HepG2 (cell line): ENCODE measurements at places on chromosomes 2 and 18. TPM values are rescaled to one million over a fixed set of nuclear protein-coding genes. Genes with fewer than 3 reads are reported as not detected.

The PSMD1 gene
- 191 and 287 TPM in 2 replicates for total RNA-seq

The LYG1 gene
- total RNA-seq, result 0.49 and 1.00 TPM in 2 replicates

GRCh38 chr2:217383620-217384019 is 523.8 kb upstream of the TNP1 start:
- DNase-seq, result no peak

- no peak for DNase-seq
These were observed 240.3 kb downstream of the ZNF521 start for GRCh38 chr18:25111377-25112288.

DNA sequence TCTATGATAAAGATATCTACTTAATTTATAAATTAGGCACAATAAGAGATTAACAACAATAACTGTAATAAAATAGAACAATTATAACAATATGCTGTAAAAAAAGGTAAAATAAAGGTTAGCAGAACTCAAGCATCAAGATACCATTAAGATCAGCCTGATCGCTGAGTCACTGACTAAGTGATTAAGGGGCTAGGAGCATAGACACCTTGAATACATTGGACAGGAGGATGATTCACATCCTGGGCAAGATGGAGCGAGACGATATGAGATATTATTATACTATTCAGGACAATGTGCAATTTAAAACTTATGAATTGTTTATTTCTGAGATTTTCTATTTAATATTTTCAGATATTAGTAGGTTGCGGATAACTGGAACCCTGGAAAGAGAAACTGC is 1277.8 kb upstream of the ZEB2 start:
- DNase-seq, result no peak

The KLHL41 gene
- 0.27 and 0.31 TPM in 2 replicates for total RNA-seq

- no peak for DNase-seq
These were observed at the start of gene CXCR1 for GRCh38 chr2:218166791-218167190. CXCR1 (minus strand) TSS chr2:218166962; CDS start chr2:218165211, 1,751 bp downstream.

- peak; percentile 15 for DNase-seq
These were observed at the start of gene LRP2 for GRCh38 chr2:169362118-169362893. LRP2 (minus strand) TSS chr2:169362534; CDS start chr2:169362399, 135 bp downstream.

The RTKN gene
- total RNA-seq, result 107 and 159 TPM in 2 replicates

GRCh38 chr2:216436383-216436782 is 24.1 kb downstream of the SMARCAL1 start:
- no peak for DNase-seq

DNA sequence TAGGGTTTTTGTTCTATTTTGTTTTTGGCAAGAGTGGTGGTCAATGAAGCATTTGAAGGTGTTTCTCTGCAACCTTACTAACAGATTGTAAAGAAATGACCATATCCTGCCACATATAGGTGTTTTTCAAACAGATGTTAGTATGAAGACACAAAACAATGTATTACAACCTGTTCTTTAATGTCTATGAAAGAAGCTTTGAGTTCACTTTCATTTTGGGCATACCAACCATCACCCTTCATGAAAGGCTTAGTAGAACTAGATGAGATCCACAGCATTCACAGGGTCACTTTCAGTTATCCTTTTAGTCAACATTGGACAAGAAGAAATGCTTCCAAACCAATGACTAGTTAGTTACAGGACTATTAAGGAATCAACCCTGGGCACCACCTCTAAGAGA is 95.1 kb downstream of the EHBP1 start:
- no peak for DNase-seq

The POTEC gene
- total RNA-seq, result not detected in 2 replicates

The CDH2 gene
- 14.6 and 18.6 TPM in 2 replicates for total RNA-seq

The ANKRD29 gene
- not detected in 2 replicates for total RNA-seq

GRCh38 chr2:102514061-102514785 is 41.2 kb downstream of the SLC9A4 start:
- peak; percentile 68 for DNase-seq

GRCh38 chr2:239594019-239594771 is 193.4 kb upstream of the HDAC4 start:
- DNase-seq, result no peak

DNA sequence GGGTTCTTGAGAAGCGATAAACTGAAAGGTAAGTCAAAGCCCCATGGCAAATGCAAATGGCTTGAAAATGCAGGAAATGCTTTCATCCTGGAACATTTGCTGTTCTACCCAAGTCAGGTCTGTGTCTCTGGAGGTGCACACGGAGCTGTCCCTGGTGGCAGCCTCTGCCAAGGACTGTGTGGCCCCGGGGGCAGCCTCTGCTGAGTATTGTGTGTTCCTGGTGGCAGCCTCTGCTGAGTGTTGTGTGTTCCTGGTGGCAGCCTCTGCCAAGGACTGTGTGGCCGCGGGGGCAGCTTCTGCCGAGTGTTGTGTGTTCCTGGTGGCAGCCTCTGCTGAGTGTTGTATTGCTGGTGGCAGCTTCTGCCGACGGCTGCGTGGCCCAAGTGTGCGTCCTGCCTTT is 135.6 kb upstream of the ALKAL2 start:
- DNase-seq, result no peak

The CABYR gene
- 0.38 and 0.71 TPM in 2 replicates for total RNA-seq

The PLGLB1 gene
- total RNA-seq, result 0.20 TPM in 1 of 2 replicates, not detected in the other

The NT5DC4 gene
- total RNA-seq, result 2.4 and 4.2 TPM in 2 replicates

The RAB17 gene
- total RNA-seq, result 68.0 and 70.0 TPM in 2 replicates

DNA sequence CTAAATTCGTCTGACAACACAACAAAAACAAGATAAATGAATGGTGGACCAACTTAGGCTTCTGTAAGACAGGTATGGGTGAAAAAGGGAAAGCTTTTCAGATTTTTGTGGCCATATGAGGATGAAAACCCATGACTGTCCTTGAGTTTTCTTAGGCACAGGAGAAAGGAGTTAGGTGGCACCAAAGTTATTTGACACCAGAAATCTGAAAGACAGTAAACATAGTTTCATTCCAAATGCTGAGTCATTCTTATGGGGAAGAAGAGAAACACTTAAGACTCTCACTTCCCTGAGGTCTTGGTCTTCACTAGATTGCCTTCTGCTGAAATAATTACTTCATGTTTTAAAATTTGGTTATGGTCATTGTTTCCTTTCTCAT is 5.2 kb upstream of the GPD2 start:
- no peak for DNase-seq

DNA sequence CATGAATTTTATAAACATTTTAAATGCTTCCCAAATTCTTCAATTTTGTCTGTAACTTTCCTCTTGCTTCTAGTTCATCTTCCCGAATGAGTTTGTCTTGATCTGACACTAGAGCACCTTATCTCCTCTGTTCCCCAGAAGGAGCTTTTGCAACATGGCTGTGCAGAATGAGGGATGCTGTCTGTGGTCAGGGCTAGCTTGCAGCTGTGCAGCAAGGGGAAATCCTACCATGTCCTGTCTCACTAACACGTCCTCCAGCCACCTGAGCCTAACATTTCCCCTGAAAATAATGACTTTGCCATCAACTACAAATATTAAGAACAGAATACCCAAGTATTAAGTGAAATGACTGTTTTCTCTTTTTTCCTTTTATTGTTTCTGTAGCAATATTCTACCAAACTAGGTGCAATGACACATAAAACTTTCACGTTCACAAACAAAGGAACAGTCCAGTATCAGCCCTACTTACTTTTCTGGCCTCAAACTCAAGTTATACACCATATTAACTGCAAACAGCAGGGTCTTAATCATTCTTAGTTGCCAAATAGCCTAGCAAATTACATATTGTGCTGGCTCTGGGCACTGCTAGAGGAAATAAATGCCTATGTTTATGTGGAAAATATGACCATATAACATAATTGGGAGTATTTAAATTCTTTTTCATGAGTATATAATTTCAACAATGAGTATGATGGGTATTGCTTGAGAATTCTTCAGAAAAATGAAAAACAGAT is 423.3 kb downstream of the CMPK2 start:
- DNase-seq, result no peak

DNA sequence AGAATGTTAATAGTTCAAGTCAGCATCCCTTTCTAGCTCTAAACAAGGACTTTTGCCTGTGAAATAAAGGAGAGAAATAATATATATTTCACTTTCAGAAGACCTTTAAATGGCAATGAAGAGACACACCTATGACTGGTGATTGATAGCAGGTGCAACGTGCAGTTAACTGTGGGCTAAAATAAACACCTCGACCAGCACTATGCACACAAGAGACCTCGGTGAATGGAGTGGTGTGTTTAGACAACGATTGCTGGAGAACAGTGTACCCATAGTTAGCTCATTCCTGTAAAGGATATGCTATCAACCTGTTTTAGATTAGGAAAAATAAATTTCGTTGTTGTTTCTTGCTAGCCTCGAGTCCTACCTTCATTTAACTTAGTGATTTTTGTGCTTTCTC is 143.4 kb downstream of the NR4A2 start:
- peak; percentile 83 for DNase-seq

DNA sequence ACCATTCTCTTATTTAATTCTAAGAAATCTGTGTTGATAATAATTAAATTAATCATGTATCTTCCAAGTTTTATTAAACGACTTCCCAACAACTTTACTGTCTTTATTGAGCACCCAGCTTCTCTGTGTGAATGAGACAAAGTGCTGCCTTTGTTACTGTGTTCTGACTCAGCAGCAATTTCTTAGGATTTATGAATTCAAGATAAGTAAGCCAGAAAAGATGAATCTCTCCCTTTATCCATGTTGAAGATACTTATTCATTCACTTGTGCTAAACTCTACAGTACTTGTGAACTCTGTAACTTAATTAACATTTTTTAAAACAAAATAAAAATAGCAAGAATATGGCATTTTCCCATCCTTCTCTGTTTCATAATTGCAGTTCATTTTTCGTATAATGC is 1403.3 kb upstream of the DDX18 start:
- no peak for DNase-seq
